ENCODE measurements at places on chromosomes 12 and 14.

DNA sequence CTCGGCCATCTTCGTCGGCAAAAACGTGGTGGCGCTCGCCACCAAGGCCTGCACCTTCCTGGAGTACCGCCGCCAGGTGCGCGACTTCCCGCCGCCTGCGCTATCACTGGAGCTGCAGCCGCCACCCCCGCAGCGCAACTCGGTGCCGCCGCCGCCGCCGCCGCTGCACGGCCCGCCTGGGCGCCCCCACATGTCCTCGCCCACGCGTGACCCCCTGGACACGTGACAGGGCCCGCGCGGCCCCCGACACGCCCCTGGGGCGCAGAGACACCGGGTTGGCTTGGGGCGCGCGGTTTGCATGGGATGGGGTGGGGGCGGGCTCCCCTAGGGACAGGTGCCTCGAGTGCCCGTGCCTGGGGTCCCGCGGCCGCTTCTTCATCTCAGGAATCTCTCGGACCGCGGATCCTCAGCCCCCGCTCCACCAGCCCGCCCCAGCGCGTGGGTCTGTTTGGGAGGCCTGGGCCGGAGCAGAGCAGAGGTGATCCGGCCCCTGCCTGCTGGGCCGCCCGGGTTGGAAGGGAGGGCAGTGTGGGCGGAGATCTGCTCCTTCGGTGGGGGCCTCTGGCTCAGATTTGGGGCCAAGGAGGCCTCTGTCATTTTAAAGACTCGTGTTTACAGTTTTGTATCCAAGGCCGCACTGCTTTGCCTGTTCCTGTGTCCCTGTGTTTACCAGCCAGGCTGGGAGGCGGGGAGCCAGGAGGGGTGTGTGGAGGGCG, 3.3 kb downstream of the TMEM121 start:
- peak; percentile 78 for DNase-seq

GRCh38 chr12:11321980-11322379, 11.7 kb upstream of the PRB4 start:
- no peak for DNase-seq

DNA sequence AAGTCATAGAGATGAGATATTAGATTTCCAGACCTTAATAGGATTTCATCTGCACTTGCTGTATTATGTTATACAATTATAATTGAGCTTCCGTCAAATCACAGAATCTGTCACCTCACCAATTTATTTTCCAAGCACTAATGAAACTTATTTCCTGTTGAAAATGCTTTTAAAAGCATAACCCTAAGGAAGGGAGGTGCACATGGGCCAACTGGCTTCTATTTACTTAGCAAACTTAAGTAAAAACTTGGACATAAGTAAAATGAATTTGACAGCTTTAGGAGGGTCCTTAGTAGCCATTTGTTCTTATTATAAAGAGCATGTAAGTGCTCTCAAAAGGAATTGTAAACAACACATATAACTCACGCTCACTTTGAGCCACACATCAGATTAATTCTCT, 462.2 kb upstream of the TMPO start:
- DNase-seq = no peak

- DNase-seq = no peak
Measured at GRCh38 chr14:95495076-95495475, 21.4 kb downstream of the SYNE3 start.

- no peak for DNase-seq
Measured at GRCh38 chr14:78450669-78451318, 280.6 kb downstream of the NRXN3 start.

Measured in B cell (primary cell).